ENCODE measurements at places on chromosomes 16 and 17. TPM values are rescaled to one million over a fixed set of nuclear protein-coding genes. Genes with fewer than 3 reads are reported as not detected.
A peak's percentile ranks its signal among the peaks of the same experiment; 100 is the strongest.

DNA sequence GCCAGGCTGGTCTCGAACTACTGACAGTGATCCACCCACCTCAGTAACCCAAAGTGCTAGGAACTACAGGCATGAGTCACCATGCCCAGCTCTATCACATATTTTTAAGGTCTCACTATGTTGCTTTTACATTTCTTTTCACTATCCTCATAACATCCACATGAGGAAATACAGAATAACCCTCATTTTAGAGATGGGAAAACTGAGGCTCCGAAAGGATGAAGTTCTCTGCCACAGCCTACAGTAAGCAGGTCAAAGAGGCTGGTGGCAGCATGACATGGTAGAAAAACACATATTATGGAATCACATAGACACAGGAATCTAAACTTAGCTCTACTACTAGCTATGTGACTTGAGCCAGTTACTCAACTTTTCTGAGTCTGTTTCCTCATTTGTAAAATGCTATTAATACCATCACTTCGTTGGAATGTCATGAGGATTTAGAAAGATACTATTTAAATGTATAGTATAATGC, 32.2 kb downstream of the APPBP2 start:
- no peak for DNase-seq

GRCh38 chr17:75645889-75646637, 12.8 kb downstream of the SMIM5 start:
- DNase-seq: no peak

DNA sequence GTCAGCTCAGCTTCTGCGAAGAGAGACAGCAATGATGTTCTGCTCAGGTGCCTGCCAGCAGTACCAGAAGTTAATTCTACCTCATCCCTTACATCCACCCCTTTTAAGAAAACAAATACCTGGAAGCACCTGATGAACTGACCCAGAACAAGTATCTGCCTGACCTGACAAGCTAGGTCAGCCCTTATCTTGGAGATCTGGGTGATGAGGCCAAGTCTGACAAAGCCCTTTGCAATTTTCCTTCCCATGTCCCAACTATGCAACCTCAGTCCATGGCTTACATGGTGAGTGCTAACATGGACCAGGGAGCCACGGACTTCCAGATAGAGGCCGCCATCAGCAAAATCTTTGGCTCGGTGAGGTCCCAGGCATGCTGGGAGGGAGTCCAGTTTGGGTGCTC, 3.6 kb downstream of the ACADVL start:
- DNase-seq: no peak

DNA sequence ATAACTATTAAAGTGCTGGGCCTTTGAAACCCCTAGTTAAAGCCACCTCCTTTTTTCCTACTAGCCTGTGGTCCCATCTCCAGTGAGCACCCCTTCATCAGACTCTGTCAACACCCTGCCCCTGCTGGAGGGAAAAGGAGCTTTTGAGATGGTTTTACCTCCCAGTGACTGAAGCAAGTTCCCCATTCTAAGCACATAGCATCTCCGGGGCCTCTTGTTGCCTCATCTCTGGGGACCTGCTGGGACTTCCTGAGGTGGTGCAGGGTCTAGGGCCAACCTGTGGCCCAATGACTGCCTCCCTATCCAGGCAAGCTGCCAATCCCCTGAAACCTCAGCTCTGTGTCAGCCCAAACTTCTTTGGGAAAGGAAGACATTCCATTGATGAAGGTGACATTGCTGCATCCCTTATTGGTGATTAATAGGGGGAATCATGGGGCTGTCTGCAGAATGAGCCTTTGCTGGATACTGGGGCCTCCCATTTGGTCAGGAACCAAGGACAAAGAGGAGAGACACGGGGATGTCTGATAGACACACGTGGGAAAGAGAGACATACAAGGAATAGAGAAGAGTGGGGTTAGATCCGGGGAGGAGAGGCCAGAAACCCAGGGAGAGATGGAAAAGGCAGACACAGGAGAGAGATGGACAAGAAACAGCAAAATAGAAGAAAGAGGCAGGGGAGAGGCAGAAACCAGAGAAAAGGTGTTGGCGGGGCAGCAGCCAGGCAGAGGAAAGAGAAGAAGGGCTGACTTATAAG, 2.4 kb downstream of the C1QL1 start:
- DNase-seq: no peak

- no peak for DNase-seq
Observed at GRCh38 chr16:51931653-51932052, 615.3 kb downstream of the TOX3 start.

- no peak for DNase-seq
Observed at GRCh38 chr16:82033006-82033405, 2.0 kb upstream of the HSD17B2 start.

DNA sequence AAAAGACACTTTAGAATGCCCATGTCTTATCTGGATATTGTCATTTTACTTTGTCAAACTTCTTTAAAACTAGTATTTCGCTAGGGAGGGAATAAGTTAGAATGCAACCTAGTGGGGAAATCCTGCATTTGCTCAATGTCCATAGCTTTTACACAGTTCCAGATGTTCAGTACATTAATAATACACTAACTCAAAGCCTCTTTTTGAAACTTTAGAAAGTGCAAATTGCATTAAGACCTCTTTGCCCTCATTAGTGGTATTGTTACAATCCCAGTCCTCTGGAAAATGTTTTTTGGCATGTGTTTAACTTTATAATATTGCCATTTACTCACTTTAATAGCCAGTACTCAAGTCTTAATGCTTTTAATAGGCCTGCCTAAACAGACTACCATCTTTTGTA, 106.8 kb downstream of the BRIP1 start:
- DNase-seq: no peak

DNA sequence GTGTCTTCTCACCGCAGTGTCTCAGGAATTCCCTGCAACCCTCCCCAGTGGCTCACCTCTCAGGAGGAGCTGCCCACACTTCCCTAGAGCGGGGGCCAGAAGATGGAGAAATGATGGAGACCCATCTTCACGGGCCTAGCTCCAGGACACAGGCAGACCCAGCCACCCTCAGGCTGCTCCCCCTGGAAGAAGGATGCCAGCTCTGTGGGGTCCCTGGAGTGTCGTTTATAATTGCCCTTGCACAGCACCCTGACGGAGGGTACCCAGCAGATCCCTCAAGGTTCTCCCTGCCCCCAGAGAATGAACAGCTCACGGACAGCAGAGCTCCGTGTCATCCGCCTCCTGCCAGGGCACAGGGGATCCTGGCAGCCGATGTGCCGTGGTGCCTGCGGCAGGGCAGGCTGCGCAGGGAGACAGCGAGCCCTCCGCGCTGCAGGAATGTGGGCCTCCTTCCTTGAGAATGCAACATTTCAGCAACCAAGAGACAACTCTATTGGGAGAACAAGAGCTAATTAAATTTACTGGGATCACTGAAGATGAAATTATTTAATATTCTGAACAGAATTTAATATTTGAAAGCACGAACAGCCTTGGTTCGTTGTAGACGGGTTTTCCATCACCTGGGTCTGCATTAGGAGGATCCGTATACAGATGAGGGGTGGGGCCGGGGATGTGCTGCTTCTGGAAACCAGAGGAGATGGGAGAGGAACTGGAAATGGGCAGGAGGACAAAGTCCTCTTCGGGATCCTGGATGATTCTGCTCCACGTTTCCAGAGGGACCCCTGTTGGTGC, 21.0 kb upstream of the RBFOX3 start:
- DNase-seq: no peak

DNA sequence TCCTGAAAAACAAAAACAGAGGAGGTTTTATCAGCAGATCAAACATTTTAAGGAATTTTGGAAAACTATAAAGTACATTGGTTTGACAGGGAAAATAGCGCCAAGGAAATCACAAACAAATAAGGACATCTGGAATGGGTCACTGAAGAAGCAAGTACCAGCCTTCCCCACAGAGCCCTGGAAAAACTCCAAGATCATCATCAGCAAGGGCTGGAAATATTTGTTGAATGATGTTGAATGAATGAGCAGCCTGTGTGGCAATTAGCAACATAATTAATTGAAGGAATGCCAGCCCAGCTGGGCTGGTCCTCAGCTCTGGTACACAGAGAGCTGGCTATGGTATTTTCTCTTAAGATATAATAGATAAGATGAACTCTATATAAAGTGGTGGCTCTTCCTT, 290.4 kb downstream of the HS3ST3A1 start:
- no peak for DNase-seq

- DNase-seq: no peak
Observed at GRCh38 chr16:71373073-71373472, 14.6 kb downstream of the CALB2 start.

DNA sequence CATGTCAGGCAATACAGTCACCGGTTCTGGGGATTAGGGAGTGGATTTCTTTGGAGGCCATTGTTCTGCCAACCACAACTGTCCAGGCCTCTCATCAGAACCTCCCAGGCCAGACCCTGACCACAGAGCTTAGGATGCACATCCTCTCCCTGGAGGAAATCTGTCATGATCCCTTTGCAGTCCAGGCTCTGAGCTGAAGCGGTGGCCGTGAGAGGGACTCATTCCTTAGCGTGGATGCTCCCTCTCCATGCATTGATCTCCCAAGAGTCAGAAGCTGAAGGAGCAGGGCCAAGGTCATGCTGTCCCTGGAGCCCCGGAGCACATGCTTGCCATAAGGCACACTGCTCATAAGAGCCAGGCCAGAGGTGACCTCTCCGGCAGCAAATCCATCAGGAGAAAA, 181.4 kb downstream of the COPRS start:
- no peak for DNase-seq

DNA sequence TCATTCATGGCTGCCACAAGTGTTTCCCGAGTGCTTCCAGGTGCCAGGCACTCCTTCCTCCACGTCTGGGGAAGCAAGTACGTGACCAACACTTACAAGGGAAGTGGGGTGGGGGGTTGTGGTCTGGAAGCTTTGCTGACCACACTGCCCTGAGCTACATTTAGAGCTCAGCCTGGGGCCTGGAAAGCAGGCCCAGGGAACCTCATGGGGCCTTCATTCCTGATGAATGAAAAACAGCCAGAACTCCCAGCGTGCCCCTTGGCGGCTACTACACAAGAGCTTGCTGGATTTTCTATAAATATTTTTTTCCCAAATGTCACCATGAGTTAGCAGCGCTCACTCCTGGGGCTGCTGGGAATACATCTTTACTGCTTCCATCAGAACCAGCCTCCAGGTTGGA, 73.3 kb downstream of the ABCC12 start:
- DNase-seq: no peak

DNA sequence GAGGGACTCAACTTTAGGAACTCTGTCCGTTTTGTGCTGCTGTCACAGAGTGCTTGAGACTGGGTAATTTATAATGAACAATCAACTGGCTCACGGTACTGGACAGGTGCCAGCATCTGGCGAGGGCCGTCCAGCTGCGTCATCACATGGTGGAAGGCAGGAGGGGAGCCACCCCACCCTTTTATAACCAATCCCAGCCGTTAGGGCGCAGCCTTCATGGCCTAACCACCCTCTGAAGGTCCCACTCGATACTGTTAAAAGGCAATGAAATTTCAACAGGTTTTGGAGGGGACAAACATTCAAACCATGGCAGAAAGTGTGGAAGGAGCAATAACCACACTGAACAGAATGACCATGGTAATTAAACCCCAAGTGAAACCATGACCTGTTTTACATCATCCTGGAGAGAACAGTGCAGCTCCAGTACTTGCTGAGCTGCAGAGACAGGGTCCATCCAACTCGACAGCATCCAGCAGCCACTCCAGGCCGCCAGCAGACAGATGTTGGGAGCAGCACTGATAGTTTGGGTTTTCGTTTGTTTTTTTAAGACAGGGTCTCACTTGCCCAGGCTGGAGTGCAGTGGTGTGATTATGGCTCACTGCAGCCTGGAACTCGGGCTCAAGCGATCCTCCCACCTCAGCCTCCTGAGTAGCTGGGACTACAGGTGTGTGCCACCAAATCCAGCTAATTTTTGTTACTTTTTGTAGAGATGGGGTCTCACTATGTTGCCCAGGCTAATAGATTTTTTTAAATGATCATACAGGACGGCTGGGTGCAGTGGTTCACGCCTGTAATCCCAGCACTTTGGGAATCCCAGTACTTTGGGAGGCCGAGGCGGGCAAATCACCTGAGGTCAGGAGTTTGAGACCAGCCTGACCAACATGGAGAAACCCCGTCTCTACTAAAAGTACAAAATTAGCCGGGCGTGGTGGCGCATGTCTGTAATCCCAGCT, 11.0 kb downstream of the CHMP6 start:
- DNase-seq: peak; percentile 78

GRCh38 chr16:68319185-68319908, 8.5 kb downstream of the PRMT7 start:
- no peak for DNase-seq

- DNase-seq: no peak
Observed at GRCh38 chr16:50841081-50841886, 99.4 kb downstream of the CYLD start.

DNA sequence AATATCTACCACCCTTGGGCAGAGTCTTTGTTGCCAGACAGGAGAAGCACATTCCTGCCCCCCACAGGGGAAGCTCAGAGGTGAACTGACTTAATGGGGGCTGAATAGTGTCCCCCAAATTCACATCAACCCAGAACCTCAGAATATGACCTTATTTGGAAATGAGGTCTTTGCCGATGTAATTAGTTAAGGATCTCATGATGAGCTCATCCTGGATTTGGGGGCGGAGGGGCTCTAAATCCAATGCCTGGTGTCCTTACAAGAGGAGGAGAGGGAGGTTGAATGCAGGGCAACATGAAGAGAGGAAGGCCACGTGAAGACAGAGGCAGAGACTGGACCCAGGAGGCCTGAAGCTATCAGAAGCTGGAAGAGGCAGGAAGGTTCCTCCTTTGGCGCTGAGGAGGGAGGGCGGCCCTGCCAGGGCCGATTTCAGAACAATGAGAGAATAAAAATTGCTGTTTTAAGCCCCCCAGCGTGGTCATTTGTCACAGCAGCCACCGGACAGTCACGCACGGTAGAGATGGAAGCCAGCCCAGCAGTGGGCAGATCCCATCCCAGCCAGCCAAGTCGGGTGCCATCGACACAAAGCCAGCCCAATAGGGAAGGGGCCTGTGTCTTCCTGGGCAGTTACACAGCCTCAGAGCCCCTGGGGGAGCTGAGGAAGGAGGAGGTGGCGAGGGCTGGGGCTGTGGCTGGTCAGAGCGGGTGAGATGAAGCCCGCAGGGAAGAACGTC, 21.3 kb downstream of the C16orf74 start:
- DNase-seq: no peak

- DNase-seq: no peak
Observed at GRCh38 chr17:20273741-20274500, 193.4 kb downstream of the LGALS9B start.

PMFBP1 gene
- total RNA-seq: 0.16 TPM

SLFN12L gene
- total RNA-seq: 0.30 TPM

C16orf95 gene
- total RNA-seq: 6.6 TPM

KRTAP4-3 gene
- total RNA-seq: not detected

UBN1 gene
- total RNA-seq: 30.4 TPM

KRT32 gene
- not detected for total RNA-seq

CRYBA1 gene
- total RNA-seq: not detected

CD68 gene
- total RNA-seq: 32.7 TPM

ACSM5 gene
- 4.8 TPM for total RNA-seq

ITGB3 gene
- 3.9 TPM for total RNA-seq
